ENCODE measurements at places on chromosomes 5 and 9.
A peak's percentile ranks its signal among the peaks of the same experiment; 100 is the strongest.

- no peak for DNase-seq
Observed at GRCh38 chr9:99030092-99030511, 74.8 kb upstream of the TGFBR1 start.

GRCh38 chr5:78920604-78921003 lies 64.5 kb downstream of the ARSB start:
- no peak for DNase-seq

DNA sequence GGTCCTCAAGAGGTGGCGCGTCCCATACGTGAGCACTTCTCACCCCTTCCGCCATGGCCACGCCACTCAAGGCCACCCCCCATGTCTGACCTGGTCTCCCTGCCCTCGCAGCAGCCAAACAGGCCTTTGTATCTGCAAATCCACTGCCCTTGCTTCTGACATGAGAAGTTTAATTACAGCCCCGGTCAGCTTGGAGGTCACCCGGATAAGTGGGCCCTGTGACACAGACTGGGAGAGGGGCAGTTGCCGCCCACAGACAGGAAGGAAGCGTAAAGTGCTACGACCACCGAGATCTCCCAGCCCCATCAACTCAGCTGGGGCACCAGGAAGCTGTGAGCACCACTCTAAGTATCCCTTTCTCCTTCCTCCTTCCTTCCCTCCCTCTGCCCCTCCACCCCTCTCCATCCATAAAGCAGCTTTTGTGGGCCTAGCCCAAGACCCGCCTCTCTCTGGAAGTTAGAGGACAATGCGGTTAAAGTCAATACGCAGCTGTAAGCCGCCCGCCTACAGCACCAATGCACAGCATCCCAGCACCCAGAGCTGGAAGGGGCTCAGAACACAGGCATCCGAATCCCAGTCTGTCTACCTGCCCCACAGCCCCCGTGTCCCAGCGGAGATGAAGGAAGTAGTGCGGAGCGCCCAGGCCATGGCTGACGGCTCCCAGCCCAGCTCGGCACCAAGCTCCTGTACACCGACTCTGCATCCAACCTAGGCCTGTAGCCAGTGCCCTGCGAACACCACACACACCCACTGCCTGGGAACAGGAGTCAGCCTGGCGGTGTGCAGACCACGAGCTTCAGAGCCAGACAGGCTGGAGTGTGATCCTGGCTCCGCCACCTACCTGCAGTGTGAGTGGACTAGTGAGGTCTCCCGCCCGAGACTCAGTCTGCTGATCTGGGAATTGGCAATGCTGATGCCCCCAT lies 44.8 kb upstream of the RNF130 start:
- no peak for DNase-seq

DNA sequence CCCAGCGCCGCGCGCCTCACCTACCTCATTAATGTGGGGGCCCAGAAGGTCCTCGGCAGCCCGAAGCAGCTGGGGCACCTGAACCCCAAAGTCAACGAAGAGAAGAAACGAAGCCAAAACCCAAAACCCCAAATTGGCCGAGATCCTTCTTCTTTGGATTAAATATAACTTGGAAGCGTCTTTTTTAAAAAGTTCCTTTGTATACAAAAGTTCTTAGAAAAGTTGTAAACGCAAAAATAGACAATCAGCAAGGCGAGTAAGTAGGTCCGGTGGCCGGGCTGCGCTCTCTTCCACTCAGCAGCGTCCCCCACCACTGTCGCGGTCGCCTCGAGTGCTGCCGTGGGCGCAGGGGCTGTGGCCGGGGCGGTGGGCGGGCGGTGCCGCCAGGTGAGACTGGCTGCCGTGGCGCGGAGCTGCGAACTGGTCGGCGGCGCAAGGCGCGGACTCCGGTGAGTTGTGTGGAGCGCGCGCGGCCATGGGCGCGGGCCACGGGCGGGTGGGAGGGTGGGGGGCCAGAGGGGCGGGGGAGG lies 360 bp downstream of the KLF4 start:
- DNase-seq, result no peak

DNA sequence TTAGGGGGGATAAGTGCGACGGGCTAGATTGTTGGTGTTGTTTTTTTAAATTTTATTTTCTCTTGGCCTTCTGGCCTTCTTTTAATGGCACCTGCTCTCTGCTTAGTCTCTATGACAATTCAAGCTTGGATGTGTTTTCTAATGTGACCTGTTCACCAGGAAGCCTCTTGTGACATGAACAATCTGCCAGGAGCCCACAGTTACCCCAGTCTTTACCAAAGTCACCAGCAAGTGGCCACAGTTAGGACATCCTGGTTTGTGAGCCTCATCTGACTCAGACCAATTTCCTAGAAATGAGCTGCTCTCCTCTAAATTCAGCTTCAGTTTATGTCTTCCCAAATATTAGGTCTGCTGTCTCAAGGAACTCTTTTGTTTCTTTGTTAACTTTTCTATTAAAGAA lies 135.8 kb downstream of the TLE4 start:
- DNase-seq, result no peak

- no peak for DNase-seq
Observed at GRCh38 chr5:21817668-21818369, 1035.3 kb downstream of the CDH12 start.

- peak; percentile 67 for DNase-seq
Observed at GRCh38 chr5:169161022-169161680, 139.8 kb downstream of the SLIT3 start.

- no peak for DNase-seq
Observed at GRCh38 chr9:3758816-3759576, 233.2 kb upstream of the RFX3 start.

DNA sequence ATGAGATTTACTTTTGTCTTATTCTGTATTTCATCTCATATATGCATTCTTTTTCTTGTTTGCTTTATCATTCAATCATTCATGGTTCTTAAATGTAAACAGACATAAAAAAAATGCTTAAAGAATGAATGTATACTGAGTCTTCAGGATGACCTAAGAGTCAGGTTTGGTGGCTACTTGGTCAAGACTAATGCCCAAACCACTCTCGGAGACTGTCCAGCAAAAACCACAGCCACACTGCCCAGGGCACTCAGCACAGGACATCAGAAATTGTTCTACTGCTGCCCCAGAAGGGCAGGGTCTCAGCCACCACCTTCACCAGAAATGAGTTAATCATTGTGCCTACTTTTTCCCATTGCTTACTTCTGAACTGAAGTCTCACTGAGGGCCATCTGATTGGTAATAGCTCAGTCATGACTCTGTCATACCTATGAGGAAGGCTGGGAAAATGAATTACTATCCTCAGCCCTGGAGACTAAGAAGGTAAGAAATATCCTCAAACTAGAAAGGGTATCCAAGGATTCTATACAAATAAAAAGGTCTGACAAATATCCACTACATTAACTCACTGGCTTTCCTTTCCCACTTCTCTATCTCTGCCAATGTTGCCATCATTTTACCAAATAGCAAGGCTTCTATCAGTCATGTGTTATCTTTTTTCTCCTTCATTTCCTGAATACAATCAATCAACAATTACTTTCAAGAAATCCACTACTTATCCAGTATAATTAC lies 236.1 kb downstream of the CETN3 start:
- DNase-seq, result no peak
